HL-60 (cell line): ENCODE measurements at places on chromosomes 1 and 21.

DNA sequence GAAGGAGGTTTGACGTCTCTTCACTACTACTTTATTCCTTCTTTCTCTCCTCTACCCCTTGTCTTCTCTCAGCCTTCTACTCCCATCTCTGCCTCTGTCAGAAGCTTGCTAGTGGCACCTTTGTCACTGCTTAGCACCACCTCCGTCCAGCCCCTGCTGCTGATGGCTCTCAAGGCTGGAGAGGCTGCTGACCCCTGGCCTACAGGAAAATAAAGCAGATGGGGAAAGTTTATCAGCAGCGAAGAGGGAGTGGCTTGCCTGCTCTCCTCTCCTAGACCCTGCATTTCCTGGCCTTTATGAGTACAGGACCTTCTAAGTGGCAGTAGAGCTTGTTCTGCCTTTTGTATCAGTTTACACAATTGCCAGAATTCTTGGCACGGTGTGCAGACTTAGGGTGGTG, 27.0 kb downstream of the PROX1 start:
- DNase-seq = no peak

GRCh38 chr1:163202833-163203451, at the start of gene RGS5:
RGS5 (minus strand) TSS chr1:163202916; CDS start chr1:163202835, 81 bp downstream.
- no peak for DNase-seq

DNA sequence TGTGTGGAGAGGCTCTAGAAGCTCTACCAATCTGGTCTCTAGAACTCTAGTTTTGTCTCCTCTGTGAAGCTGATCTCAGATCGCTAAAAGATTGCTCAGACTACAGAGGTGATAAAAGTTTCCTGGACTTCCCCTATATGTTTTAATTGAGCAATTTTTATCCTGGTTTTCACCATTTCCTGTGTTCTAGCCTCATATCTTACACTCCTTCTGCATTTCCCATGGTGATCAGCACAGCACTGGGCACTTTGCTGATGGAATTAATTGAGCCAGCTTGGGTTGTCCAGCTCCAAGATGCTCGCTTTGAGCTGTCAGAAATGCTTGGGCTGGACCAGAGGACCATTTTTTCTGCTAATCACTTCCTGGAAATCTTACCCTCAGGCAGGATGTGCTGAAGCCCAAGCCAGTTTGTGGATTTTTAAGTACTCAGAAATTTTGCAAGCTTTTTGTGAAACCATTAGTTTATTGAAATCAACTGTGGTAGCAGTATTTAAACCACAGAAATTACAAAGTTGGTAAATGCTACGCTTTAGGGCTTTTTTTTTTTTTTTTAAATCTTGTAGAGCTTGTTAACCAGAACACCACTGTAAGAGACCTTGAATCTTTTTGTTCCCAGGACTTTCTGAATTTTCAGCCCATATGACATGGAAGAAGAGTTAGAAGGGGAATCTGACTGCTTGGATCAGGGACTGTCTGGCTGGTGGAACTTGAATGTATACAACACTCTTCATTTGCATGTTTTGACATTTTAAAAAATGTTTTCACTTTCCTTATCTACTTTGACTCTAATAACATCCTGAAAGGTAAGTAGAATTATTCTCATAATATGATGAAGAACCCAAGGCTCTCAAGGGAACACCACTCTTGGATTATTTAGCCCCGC, 28.4 kb downstream of the CD48 start:
- no peak for DNase-seq

- no peak for DNase-seq
Observed at GRCh38 chr1:1671365-1672119, 12.7 kb upstream of the CDK11B start.

GRCh38 chr1:115958866-115959265, 17.4 kb upstream of the SLC22A15 start:
- no peak for DNase-seq

DNA sequence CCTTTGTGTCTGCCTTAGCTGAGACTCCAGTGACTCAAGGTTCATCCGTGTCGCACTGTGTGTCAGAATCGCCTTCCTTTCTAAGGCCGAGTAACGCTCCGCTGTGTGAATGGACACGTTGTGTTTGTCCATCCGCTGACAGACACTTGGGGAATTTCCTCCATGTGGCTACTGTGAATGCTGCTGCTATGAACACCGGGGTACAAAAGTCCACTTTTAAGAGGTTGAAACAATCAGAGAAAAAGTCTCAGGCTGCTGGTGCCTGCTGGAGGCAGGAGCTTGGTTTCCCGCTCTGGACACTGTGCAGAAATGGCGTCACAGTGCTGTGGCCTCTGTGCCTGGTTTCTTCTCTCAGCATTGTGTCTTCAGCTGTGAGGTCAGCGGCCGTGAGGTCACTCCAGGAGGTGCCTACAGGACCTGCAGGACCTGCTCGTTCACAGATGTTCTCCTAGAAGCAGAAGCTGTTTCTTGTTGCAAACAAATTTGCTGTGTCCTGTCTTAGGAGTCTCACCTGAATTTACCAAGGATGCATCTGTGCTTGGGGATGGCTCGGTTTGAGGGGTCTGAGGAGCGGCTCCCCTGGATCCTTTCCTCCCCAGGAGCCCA, 34.2 kb downstream of the KRTAP10-1 start:
- no peak for DNase-seq

GRCh38 chr1:39149509-39149908, 55.0 kb upstream of the MACF1 start:
- DNase-seq = no peak

- DNase-seq = no peak
Observed at GRCh38 chr1:53535846-53536245, 76.6 kb downstream of the DMRTB1 start.

DNA sequence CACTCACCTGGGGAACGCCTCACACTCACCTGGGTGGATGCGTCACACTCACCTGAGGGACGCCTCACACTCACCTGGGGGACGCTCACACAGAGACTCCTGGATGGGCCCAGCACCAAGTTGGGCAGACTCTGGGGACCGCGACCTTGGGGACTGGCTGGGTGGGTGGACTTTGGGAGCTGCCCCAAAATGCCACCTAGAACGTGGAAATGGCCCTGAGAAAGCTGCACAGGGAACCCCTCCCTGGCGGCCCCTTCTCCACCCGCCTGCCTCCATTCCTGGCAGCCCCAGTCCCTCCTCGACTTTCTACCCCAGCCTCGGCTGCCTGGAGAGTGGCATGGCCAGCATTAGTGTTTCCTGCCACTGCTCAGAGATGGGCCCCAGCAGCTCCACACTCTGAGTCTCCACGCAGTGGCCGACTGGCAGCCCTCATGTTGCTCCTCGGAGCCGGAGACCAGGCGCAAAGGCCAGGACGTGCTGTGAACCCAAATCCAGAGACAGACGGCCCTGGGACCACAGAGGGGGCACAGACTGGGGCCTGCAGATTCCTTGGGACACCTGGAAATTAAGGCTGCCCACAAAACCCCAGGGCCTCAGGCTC, 46.5 kb upstream of the ACTRT2 start:
- no peak for DNase-seq

- no peak for DNase-seq
Observed at GRCh38 chr1:18828224-18828623, 31.2 kb downstream of the TAS1R2 start.

DNA sequence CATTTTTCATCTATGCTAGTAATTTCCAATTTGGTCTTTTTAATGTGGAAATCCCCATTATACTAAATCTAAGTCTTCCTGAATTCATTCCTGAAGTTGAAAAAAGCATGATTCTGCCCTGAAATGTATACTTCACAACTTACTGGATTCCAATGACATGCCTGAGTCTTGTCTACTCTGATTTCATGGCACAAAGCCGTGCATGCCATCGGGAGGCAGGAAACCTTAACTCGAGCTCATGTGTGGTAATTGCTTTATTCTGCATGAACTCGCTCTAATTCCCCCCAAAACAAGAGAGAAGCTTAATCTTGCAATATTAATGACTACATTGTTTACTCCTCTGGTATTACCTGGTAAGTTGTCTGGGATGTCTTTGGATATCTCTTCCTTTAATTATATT, 39.6 kb upstream of the PBX1 start:
- DNase-seq = no peak

DNA sequence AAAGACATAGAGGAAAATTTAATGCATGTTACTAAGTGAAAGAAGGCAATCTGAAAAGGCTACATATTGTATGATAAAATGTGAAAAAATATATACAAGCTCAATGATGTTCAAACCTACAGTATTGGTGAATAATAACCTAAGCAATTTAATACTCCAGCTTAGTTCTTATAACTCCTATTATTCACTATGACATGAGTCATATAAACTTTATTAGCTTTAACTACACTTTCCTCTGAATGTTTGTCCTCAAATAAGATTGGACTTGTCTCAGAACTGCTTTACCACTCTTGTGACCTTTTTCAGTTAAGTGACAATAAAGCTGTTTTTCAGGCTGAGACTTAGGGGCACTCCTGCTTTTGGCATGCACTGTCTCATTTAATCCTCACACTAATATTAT, 50.9 kb downstream of the CNST start:
- no peak for DNase-seq

GRCh38 chr1:64042331-64043100, 160.9 kb upstream of the UBE2U start:
- DNase-seq = no peak

DNA sequence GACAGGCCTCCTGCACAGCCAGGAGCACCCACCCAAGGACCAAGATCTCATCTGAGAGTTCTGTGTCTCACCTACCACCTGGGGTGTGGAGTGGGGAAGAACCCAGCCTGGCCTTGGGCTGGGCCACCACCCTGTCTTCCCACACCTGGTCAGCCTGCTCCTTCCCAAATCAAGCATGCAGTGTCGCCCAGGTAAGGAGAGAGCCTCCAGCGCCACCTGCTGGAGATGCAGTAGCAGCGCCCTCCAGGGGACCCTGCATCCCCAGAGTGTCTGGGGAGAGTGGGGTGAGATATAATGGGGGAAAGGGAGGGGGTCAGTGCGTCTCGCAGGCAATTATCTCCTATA, 32.3 kb downstream of the KIAA2013 start:
- peak; percentile 54 for DNase-seq
